CD4-positive, alpha-beta T cell treated with Interleukin-15 for 4 hours (primary cell): ENCODE measurements at places on chromosomes 6 and 20.

GRCh38 chr6:120260636-120261035 lies 911.1 kb upstream of the MAN1A1 start:
- DNase-seq: no peak

- DNase-seq: no peak
Observed at GRCh38 chr20:16158976-16159286, 414.3 kb downstream of the KIF16B start.

DNA sequence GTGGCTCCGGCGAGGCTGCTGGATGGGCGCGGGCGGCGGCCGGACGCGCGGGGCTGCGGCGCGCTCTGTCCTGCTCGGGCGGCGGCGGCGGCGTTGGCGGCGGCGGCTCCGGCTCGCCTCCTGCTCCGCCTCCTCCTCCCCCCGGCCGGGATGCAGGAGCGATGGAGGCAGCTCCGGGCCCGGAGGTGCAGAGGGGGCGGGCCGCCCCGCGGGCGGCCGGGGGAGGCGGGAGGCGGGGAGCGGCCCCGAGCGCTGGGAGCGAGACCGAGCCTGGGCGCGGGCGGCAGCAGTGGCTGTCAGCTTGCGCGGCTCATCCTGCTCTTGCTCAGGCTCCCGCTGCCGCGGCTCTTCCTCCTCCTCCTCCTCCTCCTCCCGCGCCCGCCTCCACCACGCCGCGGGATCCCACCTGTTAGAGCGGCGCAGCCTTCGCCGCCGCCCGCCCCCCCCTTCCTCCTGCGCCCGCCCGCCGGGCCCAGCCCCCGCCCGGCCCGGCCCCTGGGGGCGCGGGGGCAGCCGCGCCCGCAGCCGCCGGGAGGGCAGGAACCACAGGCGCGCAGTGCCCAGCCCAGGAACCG lies at the start of gene NOL4L:
Gene NOL4L (minus strand): TSS at position 323 of the 575 bp plus-strand sequence. CDS start 443 bp downstream, outside the sequence.
- DNase-seq: peak; percentile 35

DNA sequence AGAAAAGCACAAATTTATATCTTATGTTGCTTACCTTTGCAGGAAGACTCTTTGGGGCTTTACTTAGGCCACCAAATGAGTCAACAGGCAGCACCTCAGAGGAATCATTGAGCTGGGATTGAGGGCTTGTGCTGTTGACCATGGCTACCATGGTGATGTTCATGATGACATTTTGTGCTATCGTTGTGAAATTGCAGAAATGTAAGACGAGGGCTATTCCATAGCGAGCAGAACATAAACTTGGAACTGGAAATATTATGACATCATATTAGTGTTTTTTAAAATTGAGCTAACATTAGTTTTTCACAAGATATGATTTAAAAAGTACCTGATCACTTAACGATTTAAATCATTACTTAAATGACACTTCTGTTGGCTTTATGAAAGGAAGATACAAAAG lies 11.8 kb downstream of the SLC17A3 start:
- DNase-seq: no peak

GRCh38 chr20:1844325-1845162 lies 50.7 kb upstream of the SIRPA start:
- DNase-seq: no peak

DNA sequence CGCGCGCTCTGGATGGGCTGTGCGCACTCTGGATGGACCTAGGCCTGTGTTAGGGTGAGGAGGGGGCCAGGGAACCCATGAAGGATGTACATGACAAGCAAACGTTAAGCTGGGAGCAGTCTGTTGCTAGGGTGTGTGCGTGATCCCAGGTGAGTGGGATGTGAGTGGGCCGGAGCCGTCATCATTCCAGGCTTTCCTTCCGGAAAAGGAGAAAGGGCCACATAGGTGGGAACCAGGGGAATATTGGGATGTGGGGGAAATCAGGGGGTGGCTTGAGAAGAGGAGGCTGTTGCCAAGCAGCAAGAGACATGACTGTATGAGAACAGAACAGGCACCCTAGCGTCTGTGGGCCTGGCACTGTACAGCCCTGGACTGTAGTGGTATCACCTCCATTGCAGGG lies 49.7 kb upstream of the EPB41L1 start:
- no peak for DNase-seq

- DNase-seq: no peak
Observed at GRCh38 chr6:169937389-169938261, 186.2 kb downstream of the ERMARD start.

- no peak for DNase-seq
Observed at GRCh38 chr6:106254636-106255035, 70.9 kb downstream of the ATG5 start.

- no peak for DNase-seq
Observed at GRCh38 chr20:17572034-17572638, 2.3 kb downstream of the DSTN start.

GRCh38 chr6:26351544-26351953 lies 13.4 kb upstream of the BTN3A2 start:
- DNase-seq: no peak

DNA sequence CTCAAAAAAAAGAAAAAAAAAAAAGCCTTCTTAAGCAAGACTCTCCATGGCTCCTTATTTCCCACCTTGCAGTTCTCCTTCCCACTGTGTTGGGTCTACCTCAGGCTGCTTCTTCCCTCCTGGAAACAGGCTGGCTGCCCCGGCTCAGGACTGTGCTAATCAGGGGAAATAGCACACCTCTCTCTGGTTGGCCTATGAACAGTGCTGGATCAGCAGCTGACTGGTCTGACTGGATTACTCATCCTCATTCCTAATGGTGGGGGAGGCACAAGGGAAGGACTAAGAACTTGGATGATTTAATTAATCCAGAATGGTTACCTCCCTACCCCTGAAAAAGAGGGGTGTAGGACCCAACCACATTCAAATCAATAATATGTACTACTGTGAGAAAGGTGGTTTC lies 3.9 kb upstream of the SRSF3 start:
- DNase-seq: no peak

DNA sequence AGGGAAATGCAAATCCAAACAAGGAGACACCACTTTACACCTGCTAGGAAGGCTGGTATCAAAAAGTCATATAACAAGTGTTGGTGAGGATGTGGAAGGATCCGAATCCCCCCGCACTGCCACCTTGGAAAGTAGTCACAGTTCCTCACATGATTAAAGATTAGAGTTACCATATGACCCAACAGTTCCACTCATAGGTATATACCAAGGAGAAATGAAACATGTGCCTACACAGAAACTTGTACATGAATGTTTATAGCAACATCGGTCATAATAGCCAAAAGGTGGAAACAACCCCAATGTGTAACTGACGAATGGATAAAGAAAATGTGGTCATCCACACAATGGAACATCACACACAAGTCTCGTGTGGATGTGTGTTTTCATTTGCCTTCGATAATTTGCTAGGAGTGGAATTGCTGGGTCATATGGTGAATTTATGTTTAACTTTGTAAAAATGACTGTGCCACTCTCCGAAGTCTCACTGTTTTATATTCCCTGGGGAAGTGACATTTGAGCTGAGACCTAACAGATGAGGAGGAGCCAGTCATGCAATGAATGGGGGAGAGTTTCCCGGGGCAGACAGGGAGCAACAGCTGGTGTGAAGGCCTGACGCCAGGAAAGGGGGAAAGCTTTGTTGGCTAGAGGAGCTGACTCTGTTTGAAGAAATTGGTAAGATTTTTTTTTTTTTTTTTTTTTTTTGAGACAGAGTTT lies 125.9 kb upstream of the MLN start:
- DNase-seq: no peak

DNA sequence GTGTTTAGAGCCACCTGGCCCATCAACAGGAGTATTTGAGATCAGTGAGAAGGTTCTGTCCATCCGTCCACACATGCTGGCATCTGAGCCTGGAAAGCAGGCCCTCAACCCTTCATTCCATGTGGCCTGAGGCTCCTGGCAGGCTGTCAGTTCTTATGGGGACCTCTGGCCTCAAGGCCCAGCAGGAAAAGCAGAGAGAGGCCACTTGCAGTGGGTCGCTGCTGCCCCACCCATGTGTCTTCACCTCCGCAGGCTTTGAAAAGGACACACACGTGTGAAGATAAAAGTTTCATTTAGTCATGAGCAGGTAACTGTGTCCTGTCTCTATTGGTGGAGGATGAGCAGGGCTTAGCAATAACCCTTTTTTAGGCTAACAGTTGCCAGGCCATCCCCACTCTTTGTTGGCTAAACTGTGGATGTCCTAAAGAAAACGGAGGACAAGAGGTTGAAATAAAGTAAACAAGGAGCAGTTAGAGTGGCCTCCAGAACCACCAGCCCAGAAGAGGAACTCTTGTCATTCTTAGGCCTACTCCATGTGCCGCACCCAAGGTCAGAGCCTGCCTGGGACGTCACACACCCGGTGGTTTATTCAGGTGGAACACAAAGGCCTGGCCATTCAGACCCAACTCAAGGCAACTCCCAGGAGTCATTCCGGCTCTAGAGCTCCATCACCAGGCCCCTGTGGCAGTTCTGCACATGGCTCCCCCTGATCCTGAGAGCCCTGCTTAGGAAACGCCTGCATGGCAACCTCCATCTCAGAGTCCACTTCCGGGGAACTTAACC lies 143.4 kb upstream of the CST7 start:
- DNase-seq: no peak

DNA sequence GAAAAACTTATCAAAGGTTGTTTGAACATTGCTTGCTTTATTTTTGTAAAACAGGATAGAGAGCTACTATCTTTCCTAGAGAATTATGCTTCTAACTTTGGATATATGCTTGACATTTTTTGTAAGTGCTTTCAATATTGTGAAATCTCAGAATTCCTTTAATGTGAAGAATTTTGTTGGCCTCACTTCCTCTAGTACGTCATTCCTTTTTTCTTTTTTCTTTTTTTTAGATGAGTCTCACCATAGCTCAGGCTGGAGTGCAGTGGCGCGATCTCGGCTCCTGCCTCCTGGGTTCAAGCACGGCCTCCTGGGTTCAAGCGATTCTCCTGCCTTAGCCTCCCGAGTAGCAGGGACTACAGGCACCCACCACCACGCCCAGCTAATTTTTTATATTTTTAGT lies 668.1 kb downstream of the RFPL4B start:
- DNase-seq: no peak

- DNase-seq: no peak
Observed at GRCh38 chr6:5677219-5678000, 329.3 kb downstream of the NRN1 start.

GRCh38 chr6:80403365-80403764 lies 296.9 kb downstream of the BCKDHB start:
- no peak for DNase-seq
